ENCODE measurements at places on chromosomes 7 and 10. TPM values are rescaled to one million over a fixed set of nuclear protein-coding genes. Genes with fewer than 3 reads are reported as not detected.

The ITGB8 gene
- 106 TPM for total RNA-seq

The ZPBP gene
- total RNA-seq = 0.21 TPM

The GPR26 gene
- total RNA-seq = not detected

The VPS37D gene
- 3.2 TPM for total RNA-seq

DNA sequence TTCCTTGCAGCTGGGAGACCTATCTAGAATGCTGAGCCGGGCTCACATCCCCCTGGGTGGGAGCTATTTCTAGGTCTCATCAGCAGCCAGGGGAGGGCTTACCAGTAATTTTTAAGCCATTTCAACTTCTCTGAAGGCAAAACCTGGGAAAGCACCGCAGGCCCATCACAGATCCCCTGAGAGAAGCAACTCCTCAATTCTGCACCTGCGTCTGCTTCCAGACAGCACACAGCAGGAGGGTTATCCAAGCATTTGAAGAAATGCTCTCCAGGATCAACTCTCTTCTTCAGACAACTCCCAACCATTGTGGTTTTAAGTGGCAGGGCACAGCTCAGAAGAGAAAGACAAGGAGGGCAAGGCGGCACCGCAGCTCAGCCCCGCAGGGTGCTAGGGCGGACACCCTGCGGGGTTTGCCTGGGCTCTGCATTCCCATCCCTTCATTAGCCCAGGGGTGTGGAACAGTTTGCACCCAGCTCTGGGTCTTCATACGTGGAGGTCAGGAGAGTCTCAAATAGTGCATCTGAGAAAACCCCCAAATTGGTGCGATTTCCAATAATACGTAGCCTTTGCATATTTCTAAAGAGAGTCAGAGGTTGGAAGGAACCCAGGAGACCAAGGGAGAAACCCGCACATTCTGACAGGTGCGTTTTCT, 618.7 kb downstream of the DNAJB6 start:
- no peak for DNase-seq

DNA sequence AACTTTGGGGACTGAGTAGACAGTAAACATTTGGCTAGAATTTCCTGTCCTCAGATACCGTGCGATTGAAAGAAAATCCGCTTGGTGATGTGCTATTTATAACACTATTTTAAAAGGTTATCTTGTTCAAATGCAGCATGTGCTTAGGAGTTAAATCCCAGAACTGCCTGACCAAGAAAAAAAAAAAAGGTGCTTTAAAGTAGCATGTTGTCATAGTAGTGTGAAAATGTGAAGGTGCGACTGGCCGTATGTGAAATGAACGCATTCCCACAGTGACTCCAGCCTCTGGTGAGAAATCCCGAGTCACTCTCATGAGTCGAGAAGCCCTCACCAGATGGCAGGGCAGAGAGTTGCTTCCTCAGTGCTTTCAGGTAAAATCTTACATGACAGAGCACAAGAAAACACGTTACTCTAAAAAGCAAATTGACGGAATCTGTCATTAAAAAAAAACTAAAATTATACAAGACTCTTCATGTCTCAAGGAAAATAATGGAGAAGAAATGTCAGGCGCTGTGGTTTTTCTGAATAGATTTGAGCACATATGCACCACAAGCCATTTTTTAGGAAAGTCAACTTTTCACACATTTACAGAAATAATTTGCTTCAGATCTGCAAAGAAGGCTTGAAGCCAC, 18.4 kb upstream of the KLF6 start:
- no peak for DNase-seq
